ENCODE measurements at places on chromosomes 2 and 18.

DNA sequence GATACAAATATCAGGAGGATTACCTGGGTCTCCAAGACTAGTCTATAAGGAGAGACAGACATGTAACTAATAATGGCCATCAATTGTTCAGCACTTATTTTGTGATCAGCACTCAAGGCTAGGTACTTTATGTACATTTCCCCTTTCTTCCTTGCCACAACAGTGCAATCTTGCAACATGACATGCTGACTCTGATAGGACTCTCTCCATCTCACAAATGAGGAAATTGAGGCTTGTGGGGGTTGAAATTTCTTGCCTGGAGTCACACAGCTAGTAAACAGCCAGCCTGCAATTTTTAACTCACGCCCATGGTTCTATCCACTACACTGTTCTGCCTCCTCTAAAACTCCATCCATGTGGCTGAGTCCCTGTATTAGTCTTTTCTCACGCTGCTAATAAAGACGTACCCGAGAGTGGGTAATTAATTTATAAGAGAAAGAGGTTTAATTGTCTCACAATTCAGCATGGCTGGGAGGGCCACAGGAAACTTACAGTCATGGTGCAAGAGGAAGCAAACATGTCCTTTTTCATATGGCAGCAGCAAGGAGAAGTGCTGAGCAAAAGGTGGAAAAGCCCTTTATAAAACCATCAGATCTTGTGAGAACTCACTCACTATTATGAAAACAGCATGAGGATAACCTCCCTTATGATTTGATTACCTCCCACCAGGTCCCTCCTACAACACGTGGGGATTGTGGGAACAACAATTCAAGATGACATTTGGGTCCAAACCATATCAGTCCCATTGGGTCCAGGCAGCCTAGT, 302.4 kb downstream of the PLCL1 start:
- no peak for DNase-seq

- DNase-seq, result peak; percentile 34
Measured at GRCh38 chr18:61893971-61894750, 1.4 kb upstream of the RNF152 start.

DNA sequence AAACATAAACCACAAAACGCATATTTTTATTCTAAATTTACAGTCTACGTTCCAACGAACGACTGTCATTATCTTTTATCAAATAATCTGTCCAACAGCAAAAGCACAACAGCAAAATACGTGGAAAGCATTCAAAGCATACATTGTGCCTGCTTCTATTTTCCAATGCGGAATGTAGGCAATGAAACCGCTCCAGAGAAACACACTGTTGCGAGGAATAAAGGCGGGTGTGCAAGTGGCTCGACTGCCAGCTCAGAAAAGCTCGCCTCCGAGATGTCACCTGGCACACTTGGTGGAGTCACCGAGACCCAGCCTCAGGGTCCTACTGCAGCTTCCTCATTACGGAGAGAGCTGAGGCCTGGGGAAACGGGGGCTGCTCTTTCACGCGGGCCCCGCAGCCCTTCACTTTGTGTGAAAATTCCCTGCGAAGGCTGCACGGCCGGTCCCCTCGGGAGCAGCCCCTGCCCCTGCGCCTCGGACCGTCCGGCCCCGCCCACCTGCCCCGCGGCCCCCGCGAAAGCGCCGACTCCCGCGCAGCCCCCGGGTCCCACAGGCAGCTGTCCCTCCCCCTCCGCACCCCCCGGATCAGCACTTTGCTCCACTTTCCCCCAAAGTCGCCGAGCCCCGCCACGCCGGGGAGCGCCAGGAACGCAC, 752 bp downstream of the MGAT4A start:
- DNase-seq, result peak; percentile 85

GRCh38 chr2:54701029-54701428, 22.4 kb upstream of the EML6 start:
- DNase-seq, result no peak

GRCh38 chr2:216545359-216545758, 46.7 kb downstream of the RPL37A start:
- no peak for DNase-seq

Measured in trophoblast cell (in vitro differentiated cells and primary cell).